ENCODE measurements at places on chromosomes 7 and 10.

DNA sequence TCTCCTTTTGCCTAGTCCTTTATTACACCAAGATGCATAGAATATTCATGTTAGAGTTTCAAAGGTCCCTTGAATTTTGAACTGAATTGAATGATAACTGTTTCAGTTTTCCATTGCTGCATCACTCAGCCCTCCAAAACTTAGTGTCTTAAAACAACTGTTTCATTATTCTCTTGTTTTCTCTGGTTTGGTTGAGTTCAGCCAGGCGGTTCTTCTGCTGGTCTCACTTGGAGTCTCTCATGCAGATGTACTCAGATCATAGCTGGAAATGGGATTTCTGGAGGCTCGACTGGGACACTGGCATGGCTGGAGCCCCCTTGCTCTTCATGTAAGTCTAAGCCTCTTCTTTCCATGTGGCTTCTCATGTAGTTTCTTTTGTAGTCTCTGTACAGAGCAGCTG, 107.2 kb upstream of the MKI67 start:
- DNase-seq: no peak

DNA sequence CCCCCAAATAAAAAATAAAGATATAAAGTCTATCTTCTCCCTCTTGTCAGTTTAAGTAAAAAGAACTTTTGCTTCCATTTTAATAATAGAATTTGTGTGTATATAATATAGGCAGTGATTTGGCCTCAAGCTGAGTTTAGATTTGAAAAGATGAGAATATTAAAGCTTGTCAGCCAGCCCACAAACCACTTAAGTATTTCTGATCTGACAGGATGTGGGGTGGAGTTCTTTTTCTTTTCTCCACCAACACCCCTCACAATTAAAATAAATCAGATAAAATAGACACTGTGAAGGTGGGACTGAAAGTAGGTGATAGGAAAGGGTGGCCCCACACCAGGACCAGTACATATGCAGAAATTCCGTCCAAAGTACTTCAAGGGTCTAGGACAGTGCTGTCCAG, 714.1 kb downstream of the AUTS2 start:
- DNase-seq: no peak

DNA sequence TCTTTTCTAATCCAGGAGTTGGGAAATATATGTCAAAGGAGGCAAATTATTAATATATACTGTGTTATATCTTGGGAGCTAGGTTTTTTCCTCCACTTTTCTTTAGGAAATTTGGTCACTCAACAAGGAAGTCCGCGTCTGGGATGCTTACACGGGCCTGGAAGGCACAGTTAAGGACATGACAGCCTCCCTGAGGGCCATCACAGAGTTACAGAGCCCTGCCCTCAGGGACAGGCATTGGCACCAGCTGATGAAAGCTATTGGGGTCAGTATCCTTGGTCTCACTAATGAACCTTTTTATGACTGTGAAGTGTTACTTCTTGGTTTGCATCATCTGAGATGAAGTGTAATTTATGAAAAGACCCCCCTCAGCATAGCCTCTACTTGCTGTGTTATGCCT, 74.7 kb downstream of the DNAH11 start:
- no peak for DNase-seq

DNA sequence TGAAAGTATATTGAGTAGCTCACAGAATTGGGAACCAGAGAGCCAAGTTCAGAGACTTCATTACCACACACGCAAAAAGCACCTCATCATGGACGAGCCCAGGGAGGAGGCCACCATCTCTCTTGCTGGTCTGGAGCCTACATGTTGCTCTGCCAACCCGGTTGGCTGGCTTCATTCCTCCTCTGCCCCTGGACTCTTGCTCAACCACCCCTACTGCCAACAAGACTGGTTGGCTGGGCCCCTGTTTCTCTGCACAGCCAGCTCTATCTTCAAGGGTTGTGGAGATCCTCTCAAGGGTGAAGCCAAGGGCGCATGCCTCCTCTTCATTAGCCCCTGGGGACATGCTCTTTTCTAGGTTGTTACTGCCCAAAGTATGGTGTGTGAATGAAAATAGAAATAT, 142.7 kb downstream of the JCAD start:
- no peak for DNase-seq

- DNase-seq: no peak
Measured at GRCh38 chr7:29355388-29355787, 160.8 kb downstream of the CHN2 start.

- DNase-seq: no peak
Measured at GRCh38 chr7:157601530-157601929, 264.7 kb downstream of the DNAJB6 start.

DNA sequence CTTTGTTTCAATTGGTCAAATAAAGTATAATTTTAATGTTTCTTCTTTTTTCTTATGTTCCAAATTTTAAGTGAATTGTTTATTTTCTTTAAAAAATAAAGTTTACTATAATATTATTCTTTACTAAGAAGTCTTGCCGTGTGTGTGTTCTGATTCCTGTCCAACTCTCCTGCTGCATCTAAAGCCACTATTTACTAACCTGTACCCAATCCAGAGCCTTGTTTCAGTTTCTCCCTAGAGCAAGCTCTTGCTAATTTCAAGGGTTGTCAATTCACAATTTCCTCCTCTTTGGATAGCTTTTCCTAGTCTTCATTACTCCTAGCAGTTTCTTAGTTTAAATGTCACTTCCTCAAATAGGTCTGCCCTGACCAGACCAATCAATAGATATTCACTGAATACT, 314.9 kb upstream of the SEMA3A start:
- no peak for DNase-seq

- no peak for DNase-seq
Measured at GRCh38 chr7:6277476-6277875, 5.1 kb upstream of the CYTH3 start.

DNA sequence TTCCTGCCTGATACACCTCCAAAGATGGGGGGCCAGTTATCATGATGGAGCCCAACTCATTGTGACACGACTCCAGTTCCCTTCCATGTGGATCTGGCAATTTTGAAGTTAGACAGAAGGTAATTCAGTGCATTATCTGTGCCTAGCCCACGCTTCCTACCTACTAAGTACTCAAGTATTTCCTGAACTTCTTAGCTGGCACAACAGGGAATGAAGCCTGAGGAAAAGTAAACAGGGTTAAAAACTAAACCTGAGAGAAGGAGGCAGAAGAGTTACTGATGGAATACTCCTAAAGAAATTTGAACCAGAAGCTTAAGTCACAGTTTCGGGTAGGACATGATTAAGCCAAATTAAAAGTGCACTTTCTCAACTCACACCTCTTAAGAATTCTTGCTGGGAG, 1.1 kb upstream of the SEC31B start:
- no peak for DNase-seq

GRCh38 chr10:118950190-118950680, 79.3 kb upstream of the NANOS1 start:
- DNase-seq: no peak

DNA sequence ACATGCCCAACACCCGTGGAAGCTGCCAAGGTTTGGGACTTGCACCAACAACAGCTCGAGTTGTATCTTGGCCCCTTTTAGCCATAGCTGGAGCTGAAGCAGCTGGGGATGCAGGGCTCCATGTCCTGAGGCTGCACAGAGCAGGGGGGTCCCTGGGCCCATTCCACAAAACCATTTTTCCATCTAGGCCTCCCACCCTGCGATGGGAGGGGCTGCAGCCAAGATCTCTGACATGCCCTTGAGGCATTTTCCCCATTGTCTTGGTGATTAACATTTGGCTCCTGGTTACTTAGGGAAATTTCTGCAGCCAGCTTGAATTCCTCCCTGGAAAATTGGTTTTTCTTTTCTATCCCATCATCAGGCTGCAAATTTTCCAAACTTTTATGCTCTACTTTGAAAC, 637.8 kb upstream of the VSTM2A start:
- DNase-seq: no peak

DNA sequence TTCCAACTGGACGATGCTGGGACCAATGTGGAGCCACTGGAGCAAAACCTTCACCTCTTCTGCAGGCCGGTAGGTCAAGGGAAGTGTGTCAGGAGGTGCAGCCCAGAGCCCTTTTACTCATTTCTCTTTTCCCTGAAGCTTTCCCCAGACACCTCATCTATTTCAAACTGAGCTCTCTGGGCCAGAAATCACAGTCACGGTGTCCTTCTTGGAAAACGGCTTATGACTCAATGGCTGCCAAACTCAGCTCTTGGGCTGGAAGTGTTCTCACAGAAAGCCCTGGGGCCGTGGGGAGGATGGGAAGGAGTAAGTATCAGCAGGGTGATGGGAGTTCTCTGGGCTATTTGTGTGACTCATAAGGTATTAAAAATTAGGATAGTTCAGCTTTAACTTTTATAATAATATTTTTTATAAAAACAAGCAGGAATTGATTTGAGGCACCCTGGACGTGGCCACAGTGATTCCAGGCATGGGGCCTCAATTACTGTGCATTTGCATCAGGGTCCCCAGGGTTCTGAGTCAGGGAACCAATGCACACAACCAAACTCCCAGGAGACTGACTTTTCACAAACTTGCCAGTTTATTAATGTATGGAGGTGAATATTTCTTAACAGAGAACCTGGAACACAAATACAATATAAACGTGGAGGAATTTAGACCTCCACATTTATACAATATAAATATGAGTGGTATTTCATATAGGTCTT, 187.4 kb upstream of the TMEM72 start:
- DNase-seq: no peak

GRCh38 chr7:137810248-137810647, 36.5 kb downstream of the DGKI start:
- no peak for DNase-seq

DNA sequence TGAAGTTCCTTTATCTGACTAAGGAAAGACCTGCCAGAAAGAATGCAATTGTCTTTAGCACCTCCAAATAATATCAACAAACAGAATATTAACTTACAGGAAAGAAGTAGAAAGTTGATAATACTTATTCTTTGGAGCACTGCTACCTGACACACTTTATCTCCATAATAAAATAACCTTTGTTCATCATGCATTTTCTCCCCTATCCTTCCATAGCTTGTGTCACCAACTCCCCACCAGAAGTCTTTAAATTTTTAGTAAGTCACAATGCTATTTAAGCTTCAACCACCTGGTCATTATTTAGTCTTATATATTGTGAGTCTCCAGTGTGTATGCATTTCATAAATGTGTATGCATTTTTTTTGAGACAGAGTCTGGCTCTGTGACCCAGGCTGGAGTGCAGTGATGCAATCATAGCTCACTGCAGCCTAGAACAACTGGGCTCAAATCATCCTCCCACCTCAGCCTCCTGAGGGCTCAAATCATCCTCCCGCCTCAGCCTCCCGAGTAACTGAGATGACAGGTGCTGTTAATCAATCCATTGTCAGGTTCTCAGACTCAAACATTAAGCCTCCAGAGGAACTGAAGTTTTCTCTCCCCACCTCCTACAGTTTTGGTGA, 7.3 kb upstream of the CYP3A43 start:
- no peak for DNase-seq

GRCh38 chr10:79468841-79469585, 23.6 kb upstream of the ZCCHC24 start:
- DNase-seq: no peak

DNA sequence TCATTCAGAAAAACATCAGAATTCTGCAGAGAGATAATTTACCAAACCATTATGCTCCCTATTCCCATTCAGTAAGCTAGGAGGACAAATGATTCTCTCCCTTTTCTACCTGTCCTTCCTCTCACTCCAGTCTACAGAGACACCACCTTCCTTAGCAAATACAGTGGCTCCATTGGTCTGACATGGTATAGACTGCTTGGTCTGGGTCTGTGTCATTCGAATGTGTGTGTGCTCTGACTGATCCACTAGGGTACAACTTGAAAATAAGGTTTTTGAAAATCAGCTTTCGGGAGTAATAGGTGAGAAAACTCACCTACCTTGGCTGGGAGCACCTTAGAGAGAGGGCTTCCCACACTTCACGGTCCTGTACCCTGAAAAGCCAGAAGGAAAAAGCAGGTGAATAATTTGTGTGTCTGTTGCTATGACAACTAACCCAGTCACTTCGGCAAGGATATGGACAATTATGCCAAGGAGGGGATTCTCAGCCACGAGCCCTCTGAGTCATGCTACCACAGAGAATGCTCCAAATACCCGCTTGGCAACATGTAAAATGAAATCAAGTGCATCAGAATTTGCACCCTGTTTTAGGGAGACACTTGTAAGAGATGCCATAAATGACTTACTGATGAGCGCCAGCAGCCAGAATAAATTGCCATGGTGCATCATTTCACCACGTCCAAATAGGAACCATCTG, 114.5 kb upstream of the PRKCQ start:
- no peak for DNase-seq

DNA sequence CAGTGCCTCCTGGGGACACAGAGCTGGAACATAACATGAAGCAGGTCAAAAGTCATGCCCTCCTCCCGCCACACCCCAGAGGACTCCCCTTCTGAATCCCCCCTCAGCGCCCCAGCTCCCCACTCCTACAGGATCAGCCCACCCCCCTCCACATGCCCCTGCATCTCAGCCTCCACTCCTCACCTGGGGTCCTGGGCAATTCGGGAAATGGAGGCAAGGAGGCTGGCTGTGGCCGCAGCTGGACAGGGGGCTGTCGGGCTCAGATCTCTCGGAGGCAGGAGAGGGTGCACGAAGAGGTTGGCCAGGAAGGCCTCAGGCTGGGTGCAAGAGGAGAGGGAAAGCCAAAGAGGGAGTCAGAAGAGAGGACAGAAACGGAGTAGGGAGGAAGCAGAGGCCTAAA, 7.8 kb downstream of the ATG9B start:
- DNase-seq: no peak

DNA sequence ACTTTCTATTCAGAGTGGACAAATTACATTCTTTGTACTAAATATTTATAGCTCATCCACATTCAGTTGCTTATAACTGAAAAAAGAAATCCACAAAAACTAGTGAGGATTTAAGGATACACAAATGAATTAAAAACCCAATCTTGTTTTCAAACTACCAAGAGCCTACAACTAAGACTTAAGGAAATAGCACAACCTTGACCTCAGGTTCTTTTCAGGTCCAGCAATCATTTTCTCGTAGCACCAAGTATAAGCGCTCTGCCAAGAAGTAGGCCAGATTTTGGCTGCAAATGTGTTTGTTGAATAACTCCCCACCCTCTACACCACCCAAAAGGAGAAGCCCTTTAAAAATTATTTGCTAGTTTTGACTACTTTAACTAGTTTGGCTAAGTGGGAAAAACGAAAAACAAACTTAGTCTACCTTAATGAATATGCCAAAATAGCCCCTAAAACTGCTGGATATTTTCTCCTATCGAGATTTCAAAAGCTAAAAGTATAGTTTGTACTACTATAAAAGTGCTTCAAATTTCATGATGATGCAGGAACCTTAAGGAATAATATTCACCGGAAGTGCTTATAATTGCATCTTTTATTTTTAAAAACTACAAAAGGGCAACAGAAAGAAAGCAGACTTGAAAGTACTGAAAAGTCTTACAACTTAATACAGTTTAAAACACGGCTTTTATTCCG, 2.7 kb upstream of the KMT2E start:
- DNase-seq: no peak

- DNase-seq: peak; percentile 11
Measured at GRCh38 chr7:11212080-11212711, 238.5 kb downstream of the PHF14 start.

GRCh38 chr10:12670004-12670403, 320.7 kb downstream of the CAMK1D start:
- no peak for DNase-seq

- no peak for DNase-seq
Measured at GRCh38 chr10:22737587-22737986, 23.2 kb upstream of the PIP4K2A start.
